ENCODE measurements at places on chromosomes 1 and 21.
A peak's percentile ranks its signal among the peaks of the same experiment; 100 is the strongest.

- ATAC-seq = peak; percentile 65
Measured at GRCh38 chr1:54488065-54488750, 59.8 kb upstream of the ACOT11 start.

- ATAC-seq = no peak
Measured at GRCh38 chr21:42112238-42112637, 41.1 kb downstream of the UMODL1 start.

- no peak for ATAC-seq
Measured at GRCh38 chr21:42848932-42849758, 30.2 kb downstream of the WDR4 start.

DNA sequence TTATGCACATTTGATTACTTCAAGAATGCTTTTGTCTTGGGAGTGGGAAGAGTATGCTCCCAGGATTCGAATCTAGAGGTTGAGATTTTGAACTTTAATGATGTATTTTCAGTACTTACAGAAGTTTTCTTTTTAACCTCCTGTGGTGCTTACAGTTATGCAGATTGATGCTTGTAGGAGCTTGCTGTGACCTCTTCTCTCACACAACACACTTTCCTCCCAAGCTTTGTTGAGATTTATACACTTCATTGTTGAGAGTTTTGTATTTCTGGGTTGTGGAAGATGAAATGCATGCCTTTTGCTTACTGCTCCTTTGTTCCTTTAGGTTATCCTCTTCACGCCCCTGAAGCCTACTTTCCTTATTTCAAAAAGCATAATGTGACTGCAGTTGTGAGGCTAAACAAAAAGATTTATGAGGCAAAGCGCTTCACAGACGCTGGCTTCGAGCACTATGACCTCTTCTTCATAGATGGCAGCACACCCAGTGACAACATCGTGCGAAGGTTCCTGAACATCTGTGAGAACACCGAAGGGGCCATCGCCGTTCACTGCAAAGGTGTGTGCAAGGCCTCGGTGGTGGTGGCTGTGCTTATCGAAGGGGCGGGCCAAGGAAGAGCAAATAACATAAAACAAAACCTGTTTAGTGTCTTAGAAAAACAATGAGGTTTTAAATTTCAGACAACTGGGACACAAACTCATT, 75.5 kb upstream of the GPR88 start:
- no peak for ATAC-seq

DNA sequence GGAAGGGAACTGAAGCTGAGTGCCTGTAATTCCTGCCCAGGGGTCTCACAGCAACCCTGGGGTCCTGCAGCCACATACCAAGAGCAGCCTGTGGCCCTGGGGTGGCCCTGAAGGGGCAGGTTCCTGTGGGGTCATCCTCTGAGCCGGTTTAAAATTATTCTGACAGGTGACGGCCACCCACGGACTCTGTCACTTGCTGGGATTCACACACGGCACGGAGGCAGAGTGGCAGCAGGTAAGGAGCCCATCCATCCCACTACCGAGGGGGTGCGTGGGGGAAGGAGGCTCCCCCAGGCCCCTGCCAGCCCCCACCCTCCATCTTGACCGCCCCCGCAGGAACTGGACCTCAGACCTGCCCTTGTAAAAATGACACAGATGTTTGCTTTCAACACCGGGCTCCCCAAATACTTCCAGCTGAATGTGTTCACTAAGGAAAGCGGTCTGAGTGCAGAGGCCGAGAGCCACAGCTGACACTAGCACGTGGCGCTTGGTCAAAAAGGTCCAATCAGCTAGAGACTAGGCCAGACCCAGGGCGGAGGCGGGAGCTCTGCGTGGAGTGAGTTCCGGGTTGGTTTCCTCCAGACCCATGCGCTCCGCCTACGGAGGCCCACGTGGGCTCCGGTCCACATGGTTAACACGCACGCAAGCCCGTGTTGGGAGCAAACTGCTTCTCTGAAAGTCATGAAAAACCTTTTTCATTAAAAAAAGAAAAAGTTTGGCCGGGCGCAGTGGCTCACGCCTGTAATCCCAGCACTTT, 10.0 kb downstream of the YBEY start:
- peak; percentile 90 for ATAC-seq

DNA sequence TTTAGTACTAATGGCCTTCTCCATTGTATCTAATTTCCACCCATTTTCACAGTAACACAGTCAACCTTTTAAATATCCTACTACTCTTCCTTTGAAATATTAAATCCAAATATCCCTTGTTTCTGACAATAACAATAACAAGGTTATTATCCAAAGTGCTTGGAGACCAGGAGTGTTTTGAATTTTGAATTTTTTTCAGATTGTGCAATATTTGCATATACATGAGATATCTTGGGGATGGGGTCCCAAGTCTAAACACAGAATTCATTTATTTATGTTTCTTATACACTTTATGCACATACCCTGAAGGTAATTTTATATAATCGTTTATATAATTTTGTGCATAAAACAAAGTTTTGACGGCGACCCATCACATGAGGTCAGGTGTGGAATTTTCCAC, 17.5 kb downstream of the DMAP1 start:
- no peak for ATAC-seq

DNA sequence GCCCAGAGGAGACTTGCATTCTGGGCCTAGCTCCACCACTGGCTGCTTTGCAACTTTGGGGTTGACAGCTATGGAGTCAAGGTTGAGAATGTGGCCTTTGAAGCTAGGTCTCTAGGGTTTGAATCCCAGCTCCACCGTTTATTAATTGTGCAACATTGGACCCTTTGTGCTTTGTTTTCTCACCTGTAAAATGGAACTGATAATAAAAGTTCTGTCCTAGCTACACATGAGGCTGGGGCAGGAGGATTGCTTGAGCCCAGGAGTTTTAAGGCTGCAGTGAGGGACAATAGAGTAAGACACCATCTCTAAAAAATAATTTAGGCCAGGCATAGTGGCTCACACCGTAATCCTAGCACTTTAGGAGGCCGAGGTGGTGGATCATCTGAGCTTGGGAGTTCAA, 15.2 kb upstream of the LMNA start:
- no peak for ATAC-seq

DNA sequence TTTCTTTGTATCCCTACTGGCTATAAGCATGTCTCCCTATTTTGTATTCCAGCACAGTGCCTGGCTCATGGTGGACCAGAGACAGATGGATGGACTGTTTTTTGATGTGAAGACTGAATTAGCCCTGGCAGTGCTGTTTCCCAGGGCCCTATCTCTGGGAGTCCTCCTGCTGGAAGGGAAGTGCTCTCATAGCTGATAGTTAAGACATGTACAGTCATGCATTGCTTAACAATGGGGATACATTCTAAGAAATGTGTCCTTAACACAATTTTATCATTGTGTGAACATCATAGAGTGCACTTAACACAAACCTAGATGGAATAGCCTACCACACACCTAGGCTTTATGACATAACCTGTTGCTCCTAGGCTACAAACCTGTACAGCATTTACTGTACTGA, 21.1 kb downstream of the TLCD4 start:
- ATAC-seq = no peak

GRCh38 chr1:244347942-244348341, 103.8 kb downstream of the ADSS2 start:
- no peak for ATAC-seq

DNA sequence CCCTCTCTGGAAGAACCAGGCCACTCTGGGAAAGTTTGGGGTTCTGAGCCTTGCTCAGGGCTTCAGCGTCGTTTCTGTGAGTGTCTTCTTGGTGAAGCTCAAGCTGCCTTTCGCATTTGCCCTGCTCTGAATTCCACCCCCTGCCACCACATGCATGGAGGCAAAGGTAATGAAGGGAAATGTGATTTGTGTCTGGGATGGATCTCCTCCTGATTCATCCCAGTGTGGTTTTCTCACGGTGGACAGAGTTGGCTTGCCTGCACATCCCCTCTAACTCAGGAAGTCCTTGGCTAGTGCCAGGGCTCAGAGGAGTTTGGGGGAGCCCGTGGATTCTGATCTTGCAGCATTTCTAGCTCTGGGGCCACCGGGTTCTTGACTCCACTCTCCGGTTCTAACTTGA, 173.6 kb upstream of the RAB4A start:
- no peak for ATAC-seq

- no peak for ATAC-seq
Measured at GRCh38 chr1:71986160-71986559, 296.2 kb downstream of the NEGR1 start.

DNA sequence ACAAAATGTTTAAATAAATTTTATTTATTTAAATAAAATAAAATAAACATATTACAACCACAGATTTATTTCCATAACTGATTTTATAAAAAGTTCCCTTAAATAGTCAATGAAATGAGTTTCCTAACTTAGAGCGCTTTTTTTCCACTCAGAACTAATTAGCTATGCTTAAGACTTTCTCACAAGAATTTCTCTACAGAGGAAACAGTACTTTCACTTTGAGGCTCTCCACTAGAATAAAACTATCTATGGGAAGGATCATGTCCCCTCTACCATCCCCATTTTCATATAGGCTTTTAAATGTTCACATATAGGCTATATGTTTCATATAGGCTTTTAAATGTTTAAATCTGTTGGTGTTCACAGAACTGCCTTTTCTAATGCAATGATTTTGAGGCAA, 40.0 kb upstream of the DPH5 start:
- no peak for ATAC-seq

DNA sequence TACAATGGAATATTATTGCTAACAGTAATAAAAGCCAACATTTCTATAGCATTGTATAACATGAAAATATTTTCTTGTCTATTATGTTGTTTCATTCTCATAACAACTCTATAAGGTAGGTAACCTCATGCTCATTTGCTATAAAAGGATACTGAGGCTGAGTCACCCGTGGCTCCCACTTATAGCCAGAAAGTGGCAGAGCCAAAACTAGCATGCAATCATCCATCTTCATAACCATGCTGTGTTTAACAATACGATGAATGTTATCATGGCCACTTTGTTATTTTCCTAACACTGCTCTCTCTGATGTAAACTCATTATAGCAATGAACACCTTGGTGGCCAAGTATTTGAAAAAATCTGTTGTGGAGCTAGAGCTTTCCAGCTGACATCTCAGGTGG, 80.8 kb upstream of the JUN start:
- no peak for ATAC-seq

- no peak for ATAC-seq
Measured at GRCh38 chr1:218332416-218332815, 12.7 kb upstream of the TGFB2 start.

DNA sequence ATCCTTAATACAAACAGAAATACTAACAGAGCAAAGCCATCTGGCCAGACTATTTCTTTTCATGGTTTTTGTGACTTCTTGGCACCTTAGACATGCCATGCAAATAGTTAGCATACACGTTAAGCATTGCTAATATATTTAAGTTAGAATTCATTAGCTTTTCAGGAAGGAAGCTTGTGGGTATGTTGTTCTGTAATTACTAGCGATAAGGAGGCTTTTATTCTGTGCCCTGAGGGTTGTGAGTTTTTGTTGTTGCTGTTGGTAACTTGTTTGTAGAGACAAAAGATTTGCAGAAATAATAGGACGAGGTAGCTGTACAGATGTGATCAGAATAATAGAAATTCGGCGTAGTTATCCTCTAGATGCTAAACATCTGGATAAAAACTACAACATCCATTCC, 305.3 kb downstream of the TM2D1 start:
- ATAC-seq = no peak

- peak; percentile 67 for ATAC-seq
Measured at GRCh38 chr1:153945131-153945794, 1.3 kb downstream of the DENND4B start.

- no peak for ATAC-seq
Measured at GRCh38 chr1:175472464-175472863, 270.9 kb downstream of the TNR start.

GRCh38 chr1:19936061-19936750, 12.8 kb upstream of the PLA2G2E start:
- no peak for ATAC-seq

DNA sequence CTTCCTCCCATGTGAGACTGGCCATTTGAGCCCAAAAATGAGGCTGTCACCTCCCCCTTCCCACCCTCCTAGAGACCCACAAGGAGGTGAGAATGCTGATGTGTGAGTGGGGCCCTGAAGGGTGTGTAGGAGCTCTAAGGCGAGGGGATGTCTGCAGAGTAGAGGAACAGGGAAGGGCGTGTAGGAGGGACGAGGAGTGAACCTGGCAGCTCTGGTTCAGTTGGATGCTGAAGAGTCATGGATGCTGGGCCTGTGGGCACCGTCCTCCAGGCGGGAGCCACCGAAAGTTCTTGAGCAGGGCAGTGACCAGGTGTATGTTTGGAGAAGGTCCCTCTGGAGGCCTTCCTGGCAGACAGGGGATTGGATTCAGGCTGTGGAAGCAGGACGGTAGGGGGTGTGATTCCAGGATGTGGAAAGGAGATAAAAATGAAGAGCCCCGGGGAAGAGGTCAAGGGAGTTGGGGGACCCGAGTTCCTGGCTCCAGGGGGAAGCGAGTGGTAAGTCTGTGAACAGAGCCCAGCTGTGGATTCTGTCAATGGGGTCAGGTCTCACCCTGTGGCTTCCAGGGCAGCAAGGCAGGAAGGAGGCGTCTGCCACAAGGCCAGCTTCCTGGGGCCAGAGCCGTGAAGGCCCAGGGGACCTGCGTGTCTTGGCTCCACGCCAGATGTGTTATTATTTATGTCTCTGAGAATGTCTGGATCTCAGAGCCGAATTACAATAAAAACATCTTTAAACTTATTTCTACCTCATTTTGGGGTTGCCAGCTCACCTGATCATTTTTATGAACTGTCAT, 7.9 kb downstream of the SAMD11 start:
- no peak for ATAC-seq

GRCh38 chr1:89221341-89221740, 22.6 kb upstream of the GBP4 start:
- no peak for ATAC-seq

DNA sequence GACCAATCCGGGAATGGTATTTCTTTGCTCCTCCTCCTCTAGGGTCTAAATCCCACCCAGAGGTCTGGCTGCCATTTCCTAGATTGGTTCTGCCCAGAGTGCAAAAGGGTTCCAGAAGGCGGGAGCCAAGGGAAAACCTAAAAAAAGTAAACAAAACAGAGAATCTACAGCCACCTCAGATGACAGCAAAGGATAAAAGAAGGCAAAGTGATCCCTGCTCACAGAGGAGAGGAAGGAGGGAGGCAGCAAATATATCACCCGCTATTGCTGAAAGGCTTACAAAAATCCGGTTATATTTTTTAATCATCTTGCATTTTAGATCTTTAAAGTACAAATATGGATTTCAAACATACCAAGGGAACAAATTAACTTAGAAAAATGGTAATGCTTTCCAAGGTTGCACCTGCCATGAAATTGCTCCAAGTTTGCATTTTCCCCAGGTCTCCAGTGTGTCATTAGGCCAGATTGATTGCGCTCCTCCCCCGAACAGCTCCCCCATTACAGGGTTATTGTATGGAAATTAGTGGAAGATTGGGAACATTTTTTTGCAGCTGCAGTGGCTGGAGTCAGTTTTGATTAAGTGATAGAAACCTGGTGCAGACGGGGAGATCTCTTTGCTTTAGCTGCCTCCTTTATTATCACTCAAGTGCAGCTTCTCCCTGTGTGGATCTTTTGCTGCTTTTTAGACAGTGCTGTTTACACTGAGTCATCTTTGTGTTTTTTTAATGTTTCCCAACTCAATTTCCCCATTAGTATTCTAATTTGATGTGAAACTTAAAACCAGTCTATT, 280.5 kb upstream of the CAMK1G start:
- ATAC-seq = no peak
